ENCODE measurements at places on chromosomes 2 and 18.

- DNase-seq: no peak
These were observed 36.8 kb downstream of the CPS1 start for GRCh38 chr2:210593166-210593565.

- no peak for DNase-seq
These were observed 122.0 kb downstream of the SPTBN1 start for GRCh38 chr2:54577944-54578647.

GRCh38 chr18:37398248-37398920, 167.2 kb downstream of the CELF4 start:
- no peak for DNase-seq

GRCh38 chr18:13112982-13113381, 105.6 kb upstream of the LDLRAD4 start:
- DNase-seq: no peak

DNA sequence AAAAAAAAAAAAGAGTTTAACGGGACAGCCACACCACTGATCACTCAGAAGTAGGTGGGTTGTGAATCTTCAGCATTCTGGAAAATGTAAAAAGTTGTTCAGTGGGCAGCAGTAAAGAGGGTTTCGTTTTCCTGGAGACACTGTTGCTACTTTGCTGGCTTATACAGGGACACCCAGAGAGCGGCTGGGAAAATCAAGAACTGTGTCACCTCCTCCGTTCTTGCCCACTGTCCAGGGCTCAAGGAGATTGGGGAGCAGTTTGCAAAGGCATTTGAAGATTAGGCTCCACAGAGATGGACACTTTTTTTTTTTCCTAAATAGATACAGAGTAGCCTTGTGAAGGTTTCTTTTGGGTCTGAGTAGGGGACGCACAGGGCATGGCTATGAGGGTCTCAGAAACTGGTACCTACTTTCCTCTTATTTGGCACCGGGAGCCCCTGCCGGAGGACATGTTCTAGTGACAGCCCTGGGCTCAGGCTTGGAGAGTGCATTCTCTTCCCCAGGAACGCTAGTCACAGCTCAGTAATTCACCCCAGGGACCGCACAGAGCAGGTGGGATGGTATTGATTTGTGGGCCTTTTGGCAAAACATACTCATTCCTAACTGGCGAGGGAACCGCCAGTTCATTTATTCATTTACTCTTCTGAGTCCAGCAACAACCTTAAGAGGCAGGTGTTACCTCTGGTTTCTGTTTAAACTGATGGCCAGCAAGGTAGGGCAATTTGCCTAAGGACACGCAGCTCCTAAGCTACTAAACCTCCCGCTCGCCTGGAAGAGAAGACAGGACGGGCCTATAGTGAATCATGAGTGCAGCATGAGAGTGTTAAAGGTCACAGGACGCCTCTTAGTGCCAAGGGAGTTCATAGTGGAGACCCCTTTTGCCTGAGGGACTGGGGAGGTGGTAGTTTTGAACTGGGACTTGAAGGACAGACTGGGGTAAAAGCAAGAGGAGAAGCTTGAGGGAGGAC, 53.1 kb downstream of the HPCAL1 start:
- no peak for DNase-seq

GRCh38 chr2:194103941-194104659, 1552.9 kb upstream of the SLC39A10 start:
- no peak for DNase-seq

All from activated naive CD4-positive, alpha-beta T cell treated with anti-CD3 and anti-CD28 coated beads, Interleukin-2, amount 50 U/mL, for 72 hours (primary cell).